ENCODE measurements at places on chromosomes 6 and 20.

GRCh38 chr20:12036142-12036541, 118.4 kb downstream of the BTBD3 start:
- no peak for DNase-seq

DNA sequence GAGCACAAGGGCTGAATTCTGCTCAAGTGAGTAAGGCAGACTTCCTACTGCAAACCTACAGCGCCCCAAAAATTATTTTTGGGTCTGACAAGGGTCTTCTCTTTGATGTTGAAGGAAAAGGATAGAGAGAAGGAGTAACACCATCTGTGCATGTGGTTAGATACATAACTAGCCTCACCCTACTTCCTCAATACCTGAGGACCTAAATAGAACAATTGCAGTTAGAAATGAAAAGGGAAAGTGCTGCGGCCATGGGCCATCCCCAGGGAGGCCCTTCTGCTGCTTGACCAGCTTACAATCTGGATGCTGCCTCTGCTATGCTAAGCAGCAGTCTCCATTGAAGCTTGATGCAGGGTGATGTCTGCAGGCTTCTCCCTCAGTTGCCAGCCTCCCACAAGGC, 63.2 kb upstream of the ARMH2 start:
- no peak for DNase-seq

GRCh38 chr6:115159733-115160132, 816.9 kb upstream of the HS3ST5 start:
- DNase-seq, result no peak

GRCh38 chr6:165042912-165043311, 266.5 kb downstream of the C6orf118 start:
- no peak for DNase-seq

DNA sequence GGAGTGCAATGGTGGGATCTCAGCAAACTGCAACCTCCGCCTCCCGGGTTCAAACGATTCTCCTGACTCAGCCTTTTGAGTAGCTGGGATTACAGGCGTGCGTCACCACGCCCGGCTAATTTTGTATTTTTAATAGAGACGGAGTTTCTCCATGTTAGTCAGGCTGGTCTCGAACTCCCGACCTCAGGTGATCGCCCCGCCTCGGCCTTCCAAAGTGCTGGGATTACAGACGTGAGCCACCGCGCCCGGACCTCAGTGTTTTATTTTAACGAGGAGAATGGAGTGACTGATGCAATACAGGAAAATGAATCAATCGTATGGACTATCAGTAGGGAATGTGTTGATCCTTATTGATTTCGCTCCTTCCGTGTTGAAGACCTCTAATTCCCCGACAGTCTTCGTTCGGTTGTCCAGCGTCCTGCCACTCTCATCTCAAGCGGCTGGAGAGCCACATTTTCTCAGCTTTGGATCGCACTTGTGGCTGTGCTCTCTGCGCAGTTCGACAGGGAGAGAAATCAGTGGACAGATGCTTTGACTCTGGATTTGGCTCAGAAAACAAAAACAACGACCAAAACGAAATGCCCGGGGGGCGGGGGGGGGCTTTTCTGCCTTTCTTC, 166.2 kb downstream of the TRIM27 start:
- no peak for DNase-seq

DNA sequence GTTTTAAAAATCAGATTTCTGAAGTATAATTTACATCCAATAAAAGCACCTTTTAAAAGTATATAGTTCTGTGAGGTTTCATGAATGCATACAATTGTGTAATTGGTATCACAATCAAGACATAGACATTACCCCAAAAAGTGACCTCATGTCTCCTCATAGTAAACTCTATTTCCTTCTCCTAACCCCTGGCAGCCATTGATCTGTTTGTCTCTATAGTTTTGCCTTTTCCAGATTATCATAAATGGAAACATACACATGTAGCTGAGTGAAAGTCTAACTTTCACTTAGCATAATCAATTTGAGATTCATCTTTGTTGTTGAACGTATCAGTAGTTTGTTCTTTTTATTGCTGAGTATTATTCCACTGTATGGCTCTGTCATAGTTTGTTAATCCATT, 57.6 kb downstream of the SUN5 start:
- no peak for DNase-seq

GRCh38 chr20:1427457-1428054, 34.7 kb upstream of the FKBP1A start:
- DNase-seq, result peak; percentile 37

DNA sequence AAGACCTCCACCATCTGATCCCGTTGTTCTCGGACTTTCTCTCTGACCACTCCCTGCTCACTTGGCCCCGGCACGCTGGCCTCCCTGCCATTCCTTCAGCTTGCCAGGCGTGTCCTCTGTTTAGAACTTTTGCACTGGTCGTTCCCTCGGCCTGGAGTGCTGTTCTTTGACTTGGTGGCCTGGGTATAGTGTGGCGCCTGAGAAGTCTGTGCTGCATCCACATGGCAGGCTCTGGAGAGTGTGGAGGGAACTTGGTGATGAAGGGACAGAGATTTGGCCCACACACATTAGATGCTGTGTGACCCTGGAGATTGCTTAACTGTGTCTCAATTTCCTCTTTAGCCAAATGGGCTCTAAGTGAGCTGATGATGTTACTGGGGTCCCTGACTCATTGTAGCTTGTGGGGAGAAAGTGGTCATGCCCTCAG, 13.0 kb upstream of the TGM2 start:
- no peak for DNase-seq

- peak; percentile 31 for DNase-seq
Measured at GRCh38 chr6:164095056-164095455, 680.5 kb downstream of the QKI start.

DNA sequence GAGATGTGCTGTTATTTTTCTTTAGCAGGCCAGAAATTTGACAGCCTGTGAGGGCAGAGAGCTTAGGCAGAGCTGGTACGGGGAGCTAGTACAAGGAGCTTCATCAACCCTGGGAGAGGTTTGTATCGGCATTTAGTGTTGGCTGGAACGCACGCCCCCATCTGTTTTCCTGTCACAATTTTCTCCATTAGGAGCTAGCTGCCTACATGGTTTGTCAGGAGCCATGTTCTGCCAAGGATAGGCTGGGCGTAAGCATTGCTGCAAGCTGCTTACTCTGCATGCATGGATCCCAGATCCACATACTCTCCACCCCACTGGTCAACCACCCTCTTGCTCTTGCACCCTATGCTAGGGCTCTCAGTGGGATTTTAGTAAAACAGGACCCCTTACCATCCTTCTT, 449.0 kb upstream of the CHD6 start:
- no peak for DNase-seq

DNA sequence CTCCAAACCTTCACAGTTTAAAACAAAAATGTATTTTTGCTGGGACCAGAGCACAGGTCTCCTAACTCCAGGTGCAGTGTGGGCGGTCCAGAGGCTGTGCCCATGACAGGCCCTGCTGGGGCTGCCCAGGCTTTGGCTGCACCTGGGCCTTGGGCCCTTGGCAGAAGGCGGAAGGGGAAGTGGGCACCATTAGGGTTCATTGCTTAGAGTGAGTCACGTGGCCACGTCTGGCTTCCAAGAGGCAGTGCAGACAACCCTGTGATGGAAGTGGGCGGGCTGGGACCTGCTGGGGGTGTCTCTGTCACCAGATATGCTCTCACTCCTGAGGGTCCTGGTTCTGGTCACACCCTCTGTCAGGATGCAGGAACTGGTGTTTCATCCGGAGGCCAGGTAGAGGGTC, 302.2 kb downstream of the QKI start:
- DNase-seq, result no peak

DNA sequence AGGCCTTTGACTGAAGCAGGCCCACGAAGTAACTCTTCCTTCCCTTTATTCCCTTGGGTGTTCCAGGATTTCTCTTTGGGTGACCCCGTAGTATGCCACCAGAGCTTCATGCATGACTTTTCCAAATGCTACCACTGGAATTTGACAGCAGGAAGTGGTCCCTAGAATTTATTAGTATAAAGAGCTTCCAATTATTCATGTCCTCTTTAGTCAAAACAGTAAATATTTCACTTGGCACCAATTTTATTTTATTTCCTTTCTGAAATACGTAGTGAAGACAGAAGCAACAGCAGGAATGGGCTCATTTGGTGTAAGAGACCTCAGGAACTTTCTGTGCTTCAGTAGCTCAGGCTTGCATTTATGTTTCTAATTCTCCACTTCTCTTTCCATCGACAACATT, 151.3 kb downstream of the LCA5 start:
- DNase-seq, result no peak

GRCh38 chr6:90329386-90330077, 32.9 kb upstream of the BACH2 start:
- DNase-seq, result no peak

GRCh38 chr20:25085756-25086495, 4.0 kb upstream of the VSX1 start:
- DNase-seq, result no peak

DNA sequence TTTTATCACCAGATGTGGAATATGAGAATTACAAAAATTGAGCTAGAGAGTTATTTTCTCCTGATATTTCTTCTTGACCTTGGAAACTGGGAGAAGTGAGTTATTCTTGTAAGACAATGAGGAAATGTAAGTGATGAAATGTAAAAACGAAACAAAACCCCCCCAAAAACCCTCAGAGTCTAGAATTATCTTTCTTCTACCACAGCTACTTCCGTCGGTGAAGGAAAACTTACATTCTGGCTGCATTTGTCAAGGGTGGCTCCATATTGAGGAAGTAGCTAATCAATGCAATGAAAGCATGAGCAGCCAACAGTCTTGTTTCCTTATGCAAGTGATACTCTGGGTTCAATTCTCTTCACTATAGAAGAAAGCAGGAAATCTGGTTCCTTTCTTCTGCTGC, 661.7 kb upstream of the CITED2 start:
- no peak for DNase-seq

GRCh38 chr20:2745060-2745910, 52.7 kb downstream of the EBF4 start:
- no peak for DNase-seq

DNA sequence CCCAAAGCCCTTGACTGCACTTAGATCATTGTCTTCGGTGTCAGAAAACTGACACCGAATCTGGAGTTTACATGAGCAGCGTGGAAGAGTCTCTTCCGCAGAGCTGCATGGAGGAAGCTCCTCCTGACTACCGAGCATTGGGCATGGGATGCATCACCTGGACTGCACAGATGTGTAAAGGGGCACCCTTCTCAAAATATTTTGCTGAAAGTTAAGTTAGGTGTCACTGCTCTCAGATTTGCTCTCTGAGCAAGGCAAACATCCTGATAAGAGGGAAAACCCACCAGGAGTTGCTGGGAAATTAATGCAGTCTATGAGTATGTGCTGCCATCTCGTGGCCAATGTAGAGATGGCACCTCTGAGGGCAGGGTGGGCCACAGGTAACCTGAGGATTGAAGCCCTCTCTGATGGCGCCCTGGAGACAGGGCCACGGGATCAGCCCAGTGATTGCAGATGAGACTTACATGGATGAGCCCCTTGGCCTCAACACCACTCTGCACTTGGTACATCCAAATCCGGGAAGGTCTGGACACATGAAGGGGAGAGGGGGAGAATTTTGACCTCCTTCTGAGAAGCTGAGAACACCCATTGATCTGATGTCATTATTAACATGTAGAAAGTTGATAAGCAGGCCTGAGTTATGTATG, 129.9 kb downstream of the LPA start:
- DNase-seq, result peak; percentile 31

GRCh38 chr6:32794510-32794909, 22.3 kb downstream of the HLA-DOB start:
- no peak for DNase-seq

GRCh38 chr6:78842953-78843352, 24.4 kb upstream of the IRAK1BP1 start:
- no peak for DNase-seq

DNA sequence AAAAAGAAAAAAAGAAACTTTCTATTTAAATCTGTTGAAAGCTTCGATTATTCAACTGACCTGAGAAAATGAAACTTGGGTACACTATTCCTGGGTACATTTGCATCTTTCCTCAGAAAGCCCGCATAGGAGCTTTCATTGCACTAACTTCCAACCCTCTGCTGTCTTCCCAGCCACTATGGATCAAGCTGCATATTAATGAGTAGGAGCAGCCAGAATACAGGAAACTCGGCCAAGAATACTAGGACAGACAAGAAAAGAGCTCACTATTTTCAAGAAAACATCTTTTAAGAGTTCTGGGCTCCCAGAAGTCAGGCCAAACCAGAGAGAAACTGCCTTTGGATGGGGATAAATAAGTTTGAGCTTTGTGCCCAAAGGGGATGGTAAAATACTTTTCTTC, 135.0 kb upstream of the CCDC28A start:
- no peak for DNase-seq

- no peak for DNase-seq
Measured at GRCh38 chr20:41992481-41992880, 374.3 kb upstream of the CHD6 start.

- DNase-seq, result no peak
Measured at GRCh38 chr20:20364593-20365479, 3.1 kb upstream of the INSM1 start.

- DNase-seq, result no peak
Measured at GRCh38 chr20:40551125-40551530, 137.9 kb downstream of the MAFB start.

GRCh38 chr20:33000802-33001466, 3.3 kb downstream of the SUN5 start:
- no peak for DNase-seq

DNA sequence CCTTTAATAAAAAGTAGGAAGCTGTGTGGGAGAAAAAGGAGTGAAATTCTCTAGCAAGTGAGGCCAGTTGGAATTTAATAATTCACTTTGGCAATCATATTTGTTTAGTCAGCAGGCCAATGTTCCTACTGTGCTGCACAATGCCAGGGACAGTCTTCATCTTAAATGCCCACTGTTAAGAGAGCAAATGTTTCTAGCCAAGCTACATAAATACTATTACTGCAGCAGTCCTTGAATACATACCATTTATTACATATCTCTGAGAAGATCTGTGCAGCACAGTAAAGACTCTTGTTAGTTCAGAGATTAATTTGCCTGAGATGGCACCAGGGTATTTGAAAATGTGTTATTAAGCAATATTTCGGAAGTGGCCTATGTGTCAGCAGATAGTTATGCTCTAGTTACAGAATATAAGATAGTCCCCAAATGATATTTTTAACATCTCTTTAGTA, 105.4 kb downstream of the OGFRL1 start:
- peak; percentile 87 for DNase-seq

DNA sequence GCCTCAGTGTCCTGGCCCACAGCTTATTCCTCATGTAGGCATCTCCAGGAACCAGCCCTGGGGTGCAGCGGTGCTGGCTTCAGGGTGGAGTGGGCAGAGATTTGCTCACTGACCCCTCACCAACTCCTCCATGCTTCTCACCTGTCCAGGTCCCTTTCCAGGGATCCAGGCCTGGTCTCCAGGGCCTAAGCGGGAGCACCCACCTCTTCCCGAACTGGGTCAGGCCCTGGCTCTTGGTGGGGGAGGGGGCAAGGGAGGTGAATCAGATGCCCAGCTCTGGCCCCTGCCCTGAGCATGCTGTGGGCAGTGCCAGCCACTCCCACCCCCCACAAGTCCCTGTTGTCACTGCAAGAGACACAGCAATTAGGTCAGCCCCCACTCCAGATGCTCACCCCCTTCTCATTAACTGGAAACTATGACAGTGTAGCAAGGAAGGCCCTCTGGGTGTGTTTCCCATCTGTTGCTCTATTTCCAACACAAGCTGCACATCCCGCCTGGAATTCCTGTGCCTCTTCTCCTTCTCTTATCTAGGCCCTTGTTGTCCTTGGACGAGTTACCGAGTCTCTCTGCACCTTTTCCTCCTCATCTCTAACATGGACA, 37.0 kb downstream of the MDFI start:
- no peak for DNase-seq
